ENCODE measurements at places on chromosomes 5 and 9.

- DNase-seq, result no peak
These were observed 27.0 kb downstream of the PTGES start for GRCh38 chr9:129725795-129726251.

DNA sequence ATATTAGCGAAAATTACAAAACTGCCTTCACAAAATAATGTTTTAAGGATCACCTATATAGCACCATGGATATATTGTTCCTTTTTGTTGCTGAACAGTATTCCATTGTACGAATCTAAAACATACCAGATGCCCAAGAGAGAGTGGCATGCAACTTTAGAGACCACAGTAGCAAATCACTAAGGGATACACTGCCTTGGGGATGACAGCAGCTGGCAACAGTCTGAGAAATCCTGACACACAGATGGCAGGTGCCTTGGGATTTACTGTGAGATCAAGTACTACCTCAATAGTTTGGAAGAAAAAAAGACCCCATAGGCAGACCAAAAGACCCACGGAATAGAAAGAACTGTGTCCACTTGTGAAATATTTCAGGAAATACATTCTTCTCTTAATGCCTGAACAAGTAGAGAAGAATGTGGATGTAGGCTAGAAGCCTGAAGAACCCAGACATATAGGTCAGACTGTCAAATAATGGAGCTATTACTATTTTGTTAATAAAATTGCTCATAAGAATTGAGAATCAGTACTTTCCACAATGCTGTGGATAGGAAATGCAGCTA, 53.4 kb downstream of the PLPP1 start:
- DNase-seq, result no peak

- DNase-seq, result no peak
These were observed 429.0 kb downstream of the ZNF608 start for GRCh38 chr5:124317451-124317850.

DNA sequence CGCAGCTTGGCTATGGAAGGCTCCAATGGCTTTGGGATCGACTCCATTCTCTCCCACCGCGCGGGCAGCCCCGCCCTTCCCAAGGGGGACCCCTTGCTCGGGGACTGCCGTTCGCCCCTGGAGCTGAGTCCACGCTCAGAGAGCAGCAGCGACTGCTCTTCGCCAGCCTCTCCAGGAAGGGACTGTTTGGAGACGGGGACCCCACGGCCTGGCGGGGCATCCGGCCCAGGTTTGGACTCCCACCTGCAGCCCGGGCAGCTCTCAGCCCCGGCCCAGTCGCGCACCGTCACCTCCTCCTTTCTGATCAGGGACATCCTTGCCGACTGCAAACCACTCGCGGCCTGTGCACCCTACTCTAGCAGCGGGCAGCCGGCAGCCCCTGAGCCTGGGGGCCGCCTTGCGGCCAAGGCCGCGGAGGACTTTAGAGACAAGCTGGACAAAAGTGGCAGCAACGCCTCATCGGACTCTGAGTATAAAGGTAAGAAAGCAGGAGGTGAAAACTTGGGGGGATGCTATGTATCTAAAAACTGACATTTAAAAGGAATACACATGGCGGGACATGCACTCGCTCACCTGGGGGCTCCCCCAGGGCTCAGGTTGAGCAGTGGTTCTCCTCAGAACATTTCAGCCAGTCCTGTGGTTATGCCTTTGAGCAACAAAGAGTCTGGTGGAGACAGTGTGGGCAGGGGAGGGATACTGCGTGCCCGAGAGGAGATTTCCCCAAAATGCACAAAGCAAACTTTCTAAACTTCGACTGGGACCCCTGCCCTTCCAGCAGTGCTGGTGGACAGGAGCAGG, 579 bp downstream of the BARHL1 start:
- DNase-seq, result no peak

DNA sequence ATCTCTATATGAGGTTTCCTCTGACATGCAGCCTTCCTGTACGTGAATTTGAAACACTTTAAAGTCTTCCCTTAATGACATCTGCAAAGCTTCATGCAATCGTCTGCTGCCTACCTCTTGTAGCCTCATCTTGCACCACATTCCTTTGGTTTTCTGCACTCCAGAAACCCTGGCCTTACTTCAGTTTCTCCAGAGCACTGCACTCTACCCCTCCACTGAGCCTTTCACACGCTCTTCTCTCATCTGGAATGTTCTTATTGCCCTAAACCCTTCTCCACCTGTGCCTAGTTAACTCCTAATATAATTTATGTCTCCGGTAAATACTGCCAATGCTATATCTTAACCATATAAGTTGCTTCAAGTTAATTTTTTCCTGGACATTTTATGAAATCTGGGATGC, 168.8 kb upstream of the SLC27A6 start:
- no peak for DNase-seq

DNA sequence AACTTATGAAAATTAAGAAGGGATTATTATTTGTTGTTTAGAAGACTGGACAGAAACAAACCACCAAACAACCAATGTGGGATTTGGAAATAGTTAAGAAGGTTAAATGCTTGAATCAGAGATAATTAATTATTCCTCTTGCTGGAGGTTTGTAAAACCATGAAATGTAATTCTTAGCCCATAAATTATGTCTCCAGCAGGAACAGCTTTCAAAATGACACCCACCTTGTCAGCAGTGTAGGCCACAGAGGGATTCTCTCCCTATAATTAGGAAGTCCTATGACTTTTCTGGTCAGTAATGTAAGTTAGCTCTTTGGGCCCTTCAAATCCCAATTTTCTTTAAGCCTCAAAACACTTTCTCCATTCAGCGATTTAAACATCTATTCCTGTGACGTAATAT, 63.3 kb downstream of the DRD1 start:
- no peak for DNase-seq

DNA sequence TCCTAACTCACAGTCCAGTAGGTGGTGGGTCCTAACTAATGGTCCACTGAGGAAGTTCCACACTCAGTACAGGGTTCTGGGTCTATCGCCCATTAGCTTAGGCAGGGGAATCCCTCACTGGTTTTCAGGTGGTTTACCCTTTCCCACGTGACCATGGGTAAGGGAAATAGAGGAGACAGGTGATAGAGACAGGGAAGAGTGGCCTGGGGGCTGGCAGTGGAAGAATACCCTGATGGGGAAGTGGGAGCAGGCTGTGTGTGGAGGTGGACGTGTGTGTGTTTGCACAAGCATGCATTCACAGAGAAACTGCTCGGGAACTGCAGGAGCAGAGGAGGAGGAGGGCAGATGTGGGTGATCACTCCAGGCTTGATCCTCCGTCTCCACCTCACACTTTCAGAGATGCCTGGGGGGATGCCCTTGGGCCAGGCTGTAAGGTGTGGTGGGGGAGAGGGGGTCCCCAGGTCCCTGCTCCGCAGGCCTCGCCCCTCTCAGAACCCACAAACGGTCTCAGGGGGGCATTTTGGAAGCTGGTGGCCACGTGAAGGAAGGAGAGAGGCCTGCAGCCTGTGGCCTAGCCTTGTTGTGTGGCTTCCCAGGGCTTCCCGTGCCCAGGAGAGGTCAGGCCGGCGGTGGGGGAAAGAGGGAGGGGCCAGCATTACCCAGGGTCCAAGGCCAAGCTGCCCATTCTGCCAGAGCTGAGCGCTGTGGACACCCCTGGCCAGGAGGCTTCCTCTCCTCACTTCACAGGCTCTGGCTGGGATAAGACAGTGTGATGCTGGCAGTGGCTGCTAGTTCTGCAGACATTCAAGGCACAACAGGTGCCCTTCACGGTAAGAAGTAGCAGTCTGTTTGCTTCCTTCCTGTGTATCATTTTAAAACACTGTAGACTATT, 80.0 kb downstream of the OTULIN start:
- no peak for DNase-seq

GRCh38 chr9:126702151-126703001, 88.6 kb downstream of the LMX1B start:
- peak; percentile 66 for DNase-seq

Data from HuH-7.5 (cell line).